CD4-positive, alpha-beta T cell treated with Interleukin-21 for 1 hour (primary cell): ENCODE measurements at places on chromosomes 7 and 10.

DNA sequence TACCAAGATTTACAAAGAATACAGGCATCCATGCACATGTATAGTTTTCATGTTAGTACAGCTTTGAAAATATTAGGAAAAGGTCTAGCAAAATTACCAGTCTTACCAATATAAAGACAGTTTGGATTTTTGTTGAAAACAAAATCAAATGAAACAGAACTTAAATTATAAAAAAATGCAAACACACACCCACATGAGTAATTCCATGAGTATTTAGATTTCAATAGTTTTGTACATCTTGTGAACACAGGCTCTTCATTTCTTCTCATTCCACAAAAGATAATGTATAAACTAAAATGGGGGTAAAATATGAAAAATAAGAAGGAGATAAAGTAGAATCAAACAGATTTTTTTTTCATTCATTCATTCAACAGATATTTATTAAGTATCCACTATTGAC lies 682.2 kb upstream of the ANKRD30A start:
- DNase-seq: no peak

GRCh38 chr10:114367351-114368056 lies 36.8 kb downstream of the AFAP1L2 start:
- no peak for DNase-seq

DNA sequence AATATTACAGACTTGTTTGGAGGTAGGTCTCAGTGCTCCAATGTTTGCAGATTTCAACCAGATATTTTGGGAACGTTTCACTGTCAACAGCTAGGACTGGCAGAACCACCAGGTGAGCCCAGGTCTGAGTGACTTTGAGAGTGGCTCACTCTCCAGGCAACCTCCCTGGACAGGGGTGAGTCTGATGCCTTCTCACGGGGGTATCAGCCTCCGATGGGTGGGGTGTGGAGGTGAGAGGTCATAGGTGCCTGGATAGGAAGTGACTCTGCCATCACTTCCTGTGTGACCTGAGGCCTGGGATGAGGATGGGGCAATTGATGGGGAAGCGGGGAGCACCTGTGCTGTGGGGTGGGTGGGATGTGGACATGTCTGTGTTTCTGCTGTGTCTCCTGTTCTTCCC lies 4.6 kb downstream of the AZGP1 start:
- no peak for DNase-seq

GRCh38 chr7:81408728-81409127 lies 361.1 kb downstream of the HGF start:
- DNase-seq: no peak

DNA sequence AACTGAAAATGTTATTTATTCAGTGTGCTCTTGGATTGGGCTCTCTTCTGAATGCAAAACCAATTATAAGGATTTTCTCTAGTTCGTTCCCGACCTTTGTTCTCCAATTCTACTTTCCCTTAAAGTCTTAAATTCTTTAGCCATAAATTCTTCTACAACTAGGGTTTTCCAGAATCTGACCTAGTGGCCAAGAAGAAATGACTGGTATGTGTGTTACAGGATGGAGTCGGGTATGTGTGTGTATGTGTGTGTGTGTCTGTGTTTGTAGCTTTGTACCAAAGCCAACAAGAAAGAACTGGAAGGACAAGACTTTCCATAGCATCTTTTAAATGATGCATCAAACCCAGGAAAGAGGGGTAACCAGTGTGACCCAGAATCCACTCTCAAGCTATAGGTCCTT lies 25.8 kb upstream of the LEP start:
- DNase-seq: no peak

DNA sequence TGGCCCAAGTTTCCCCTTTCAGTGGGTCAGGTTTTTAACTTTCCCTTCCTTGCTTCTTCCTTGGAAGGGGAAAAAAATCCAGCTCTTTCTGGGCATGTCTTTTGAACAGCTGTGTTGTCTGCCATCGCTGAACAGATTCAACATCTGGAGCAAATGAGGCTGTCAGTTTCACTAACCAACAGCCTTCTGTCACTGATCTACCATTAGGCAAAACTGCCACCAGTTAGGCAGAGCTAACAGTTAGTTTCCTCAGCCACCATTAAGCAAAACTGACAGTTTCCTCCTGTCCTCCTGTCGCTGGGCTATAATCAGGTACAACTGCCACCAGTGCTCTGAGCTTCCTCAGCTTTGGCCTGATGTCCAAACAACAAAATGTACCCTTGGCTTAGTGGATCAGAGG lies 81.9 kb downstream of the NPTX2 start:
- DNase-seq: no peak

GRCh38 chr10:98667081-98667480 lies 220.3 kb upstream of the HPS1 start:
- DNase-seq: no peak

DNA sequence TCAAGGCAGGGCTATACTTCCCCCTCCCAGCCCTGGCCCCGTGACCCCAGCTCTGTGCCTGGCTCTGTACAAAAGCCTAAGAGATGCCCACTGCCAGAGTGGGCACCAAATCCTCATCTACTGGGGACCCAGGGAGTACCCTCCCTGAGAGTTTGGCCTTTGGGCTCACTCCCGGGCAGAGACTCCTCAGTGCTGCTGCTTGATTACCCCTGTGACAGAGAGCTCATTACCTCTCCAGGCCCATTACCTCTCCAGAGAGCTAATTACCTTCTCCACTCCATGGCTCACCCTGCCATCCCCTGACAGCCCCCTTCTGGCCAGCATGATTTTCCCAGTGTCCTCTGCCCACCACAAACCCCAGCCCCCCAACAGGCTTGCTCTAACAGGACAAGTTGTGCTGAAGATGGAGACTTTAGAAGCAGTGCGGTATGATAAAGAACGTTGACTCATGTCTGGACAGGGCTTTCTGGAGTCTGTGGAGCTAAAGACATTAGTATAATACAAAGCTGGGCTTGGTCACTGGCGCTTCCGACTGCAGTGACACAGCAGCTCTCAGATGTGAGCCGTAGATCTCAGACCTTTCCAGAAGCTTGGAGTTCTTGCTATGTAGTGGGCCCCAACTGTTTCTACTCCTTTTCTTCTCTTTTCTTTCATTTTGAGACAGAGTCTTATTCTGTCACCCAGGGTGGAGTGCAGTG lies 111.3 kb upstream of the KCTD7 start:
- DNase-seq: no peak

- DNase-seq: no peak
Observed at GRCh38 chr10:117929327-117930067, 117.2 kb downstream of the RAB11FIP2 start.

DNA sequence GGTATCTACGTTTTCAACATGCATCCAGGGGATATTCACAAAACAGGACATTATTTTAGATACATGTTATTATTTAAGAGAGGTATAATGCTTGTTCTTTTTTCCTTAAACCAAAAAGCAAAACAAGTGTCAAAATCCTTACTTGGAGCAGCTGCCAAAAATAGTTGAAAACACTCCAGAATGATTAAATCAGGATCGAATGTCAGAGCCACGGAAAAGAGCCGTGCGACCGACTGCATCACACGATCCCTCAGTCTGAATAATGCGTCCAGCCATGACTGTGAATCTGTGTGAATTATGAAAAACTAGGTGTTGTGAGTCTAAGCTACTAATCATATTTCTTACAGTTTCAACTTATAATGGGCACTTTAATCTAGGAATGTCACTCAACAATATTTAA lies 126.0 kb downstream of the PARD3 start:
- no peak for DNase-seq

DNA sequence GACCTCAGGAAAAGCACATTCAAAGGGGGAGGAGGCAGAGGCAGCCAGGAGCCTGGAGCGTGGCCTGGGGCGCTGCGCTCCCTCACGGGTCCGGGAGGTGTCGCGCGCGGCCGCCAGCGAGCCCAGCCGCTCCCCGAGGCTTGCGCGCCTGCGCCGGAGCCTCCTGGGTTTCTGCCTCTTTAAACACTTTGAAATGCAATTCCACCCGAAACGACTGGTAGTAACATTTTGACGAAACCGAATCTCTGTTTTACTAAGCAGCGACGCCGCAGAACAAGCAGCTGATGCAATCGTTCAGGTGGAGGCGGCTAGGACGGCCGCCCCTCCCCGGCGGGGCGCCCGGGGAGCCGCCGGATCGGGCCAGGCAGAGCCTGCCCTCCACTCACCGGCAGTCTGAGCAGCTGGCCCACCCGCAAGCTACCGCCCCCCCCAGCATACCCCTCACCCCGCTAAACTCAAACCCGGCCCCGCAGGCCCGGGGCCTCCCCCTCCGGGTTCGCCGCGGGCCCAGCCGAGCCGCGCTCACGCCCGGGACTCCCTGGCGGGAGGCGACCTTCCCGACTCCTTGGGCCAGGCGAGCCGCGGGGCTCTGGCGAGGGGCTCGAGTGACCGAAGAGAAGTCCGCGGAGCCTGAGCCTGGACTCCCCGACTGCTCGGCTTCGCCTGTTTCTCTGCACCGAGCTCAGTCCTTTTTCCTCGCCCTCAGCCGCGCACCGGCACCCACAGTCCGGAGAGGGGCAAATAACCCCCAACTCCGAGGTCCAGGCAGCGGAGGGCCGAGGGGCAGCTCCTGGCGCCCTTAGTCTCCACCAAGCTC lies 3.2 kb downstream of the MKX start:
- peak; percentile 76 for DNase-seq

DNA sequence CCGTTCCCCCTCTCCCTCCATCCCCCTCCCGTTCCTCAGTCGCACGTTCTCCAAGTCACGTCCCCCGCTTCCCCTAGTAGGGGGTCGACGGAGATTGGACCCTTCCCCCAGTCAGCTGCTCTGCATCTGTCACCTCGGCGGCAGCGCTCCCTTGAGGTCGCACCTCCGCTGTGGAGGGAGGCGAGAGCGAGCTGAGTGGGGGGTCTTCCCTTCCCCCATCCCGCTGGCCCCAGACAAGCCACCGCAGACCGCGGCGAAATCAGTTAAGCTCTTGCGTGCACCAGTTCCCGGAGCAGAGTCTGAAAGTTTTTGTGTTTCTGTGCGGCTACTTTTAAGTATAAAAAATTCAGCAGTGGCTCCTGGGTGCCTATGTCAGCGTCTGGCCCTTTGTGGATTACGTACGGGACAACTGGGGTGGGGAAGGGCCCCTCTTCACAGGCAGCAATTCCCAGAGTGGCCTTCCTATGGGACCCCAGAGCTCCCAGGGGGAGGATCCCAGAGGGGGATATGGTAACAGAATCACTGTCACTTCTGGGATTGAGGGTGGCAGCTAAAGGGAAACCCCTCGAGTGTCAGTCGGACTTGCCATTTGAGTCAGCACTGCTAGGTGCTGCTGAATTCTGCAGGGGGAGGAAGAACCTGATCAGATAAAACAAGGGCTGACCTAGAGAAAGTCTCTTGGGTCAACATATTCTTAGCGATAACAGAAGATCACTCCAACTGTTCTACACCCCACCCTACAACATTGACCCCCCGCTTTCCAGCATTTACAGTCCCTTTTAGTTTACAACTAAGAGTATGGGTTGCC lies 12.5 kb upstream of the DDIT4 start:
- DNase-seq: peak; percentile 81

DNA sequence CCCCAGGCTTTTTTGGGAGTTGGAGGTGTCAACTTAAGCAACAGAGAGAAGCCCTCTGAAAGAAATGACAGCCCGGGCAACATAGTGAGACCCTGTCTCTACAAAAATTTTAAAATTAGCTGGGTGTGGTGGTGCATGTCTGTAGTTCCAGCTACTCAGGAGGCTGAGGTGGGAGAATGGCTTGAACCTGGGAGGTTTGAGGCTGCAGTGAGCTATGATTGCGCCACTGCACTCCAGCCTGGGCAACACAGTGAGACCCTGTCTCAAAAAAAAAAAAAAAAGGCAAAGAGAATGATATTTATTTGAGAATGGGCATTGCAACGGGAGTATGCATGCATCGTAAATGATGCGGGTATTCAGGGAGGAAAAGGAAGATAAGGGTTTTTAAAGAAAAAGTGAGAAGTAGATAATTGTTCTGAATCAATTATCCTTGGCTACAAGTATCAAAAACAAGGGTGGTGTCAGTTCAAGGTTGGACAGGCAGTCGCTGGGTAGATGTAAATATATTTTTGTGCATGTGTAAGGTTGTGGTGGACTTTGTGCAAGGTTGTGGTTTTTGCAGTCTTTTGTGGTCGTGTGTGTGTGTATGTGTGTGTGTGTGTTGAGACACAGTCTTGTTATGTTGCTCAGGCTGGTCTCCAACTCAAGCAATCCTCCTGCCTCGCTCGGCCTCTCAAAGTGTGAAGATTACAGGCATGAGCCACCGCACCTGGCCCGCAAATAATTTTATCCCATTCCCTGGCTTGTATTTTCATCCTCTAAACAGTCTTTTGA lies 65.6 kb downstream of the COL26A1 start:
- DNase-seq: no peak

- DNase-seq: no peak
Observed at GRCh38 chr7:32532716-32533115, 37.4 kb downstream of the AVL9 start.
